Prostate gland (tissue), 2 donors: ENCODE measurements at places on chromosomes 2 and 18. TPM values are rescaled to one million over a fixed set of nuclear protein-coding genes. Genes with fewer than 3 reads are reported as not detected.

- H3K36me3 ChIP-seq = no peaks in the 10 kb centered on the region
- H3K27ac ChIP-seq = no peak overlapping the region
- no peaks in the 10 kb centered on the region for H3K27me3 ChIP-seq
- H3K4me3 ChIP-seq = no peak overlapping the region
- DNase-seq = no peak
Measured at GRCh38 chr2:68368654-68369336, 3.7 kb downstream of the PLEK start.

GRCh38 chr2:61841286-61841685 is 12.6 kb downstream of the FAM161A start:
- no peak for DNase-seq
- H3K36me3 ChIP-seq = no peaks in the 10 kb centered on the region
- no peaks in the 10 kb centered on the region for H3K27me3 ChIP-seq
- H3K4me3 ChIP-seq = no peak overlapping the region
- no peak overlapping the region for H3K27ac ChIP-seq

GRCh38 chr2:98580656-98581284 is 27.5 kb downstream of the COA5 start:
- H3K36me3 ChIP-seq = no peaks in the 10 kb centered on the region
- no peak overlapping the region for H3K27ac ChIP-seq
- H3K4me3 ChIP-seq = no peak overlapping the region
- no peaks in the 10 kb centered on the region for H3K4me1 ChIP-seq
- H3K27me3 ChIP-seq = no peaks in the 10 kb centered on the region

GRCh38 chr2:29215739-29216608 is 100.8 kb downstream of the CLIP4 start:
- no peaks in the 10 kb centered on the region for H3K27me3 ChIP-seq
- H3K27ac ChIP-seq = no peak overlapping the region
- no peaks in the 10 kb centered on the region for H3K4me1 ChIP-seq
- no peak overlapping the region for H3K4me3 ChIP-seq
- DNase-seq = no peak

GRCh38 chr2:61762292-61762691 is 91.6 kb downstream of the FAM161A start:
- H3K4me3 ChIP-seq = no peak overlapping the region
- DNase-seq = no peak
- no peak overlapping the region for H3K27ac ChIP-seq
- H3K4me1 ChIP-seq = no peaks in the 10 kb centered on the region
- no peaks in the 10 kb centered on the region for H3K36me3 ChIP-seq

DNA sequence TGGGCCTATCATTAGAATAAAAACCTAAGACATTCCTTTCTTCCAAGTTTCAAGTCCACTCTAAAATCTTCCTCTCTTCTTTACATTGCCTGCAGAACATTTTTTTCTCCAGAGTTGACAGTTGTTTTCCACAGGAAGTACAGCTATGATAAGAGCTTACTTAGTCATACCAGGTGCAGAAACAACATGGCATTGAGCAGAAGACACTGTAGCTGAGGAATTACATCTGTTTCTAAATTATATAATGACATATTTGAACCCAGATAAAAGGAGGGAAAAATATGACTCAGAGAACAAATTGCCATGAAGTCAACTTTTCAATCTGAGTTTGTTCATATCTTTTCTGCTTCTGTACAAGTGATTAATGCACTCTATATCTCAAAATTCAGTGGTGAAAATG is 30.2 kb downstream of the CMPK2 start:
- H3K4me3 ChIP-seq = no peak overlapping the region
- H3K27ac ChIP-seq = no peak overlapping the region
- no peak for DNase-seq
- H3K36me3 ChIP-seq = no peaks in the 10 kb centered on the region
- no peaks in the 10 kb centered on the region for H3K27me3 ChIP-seq

DNA sequence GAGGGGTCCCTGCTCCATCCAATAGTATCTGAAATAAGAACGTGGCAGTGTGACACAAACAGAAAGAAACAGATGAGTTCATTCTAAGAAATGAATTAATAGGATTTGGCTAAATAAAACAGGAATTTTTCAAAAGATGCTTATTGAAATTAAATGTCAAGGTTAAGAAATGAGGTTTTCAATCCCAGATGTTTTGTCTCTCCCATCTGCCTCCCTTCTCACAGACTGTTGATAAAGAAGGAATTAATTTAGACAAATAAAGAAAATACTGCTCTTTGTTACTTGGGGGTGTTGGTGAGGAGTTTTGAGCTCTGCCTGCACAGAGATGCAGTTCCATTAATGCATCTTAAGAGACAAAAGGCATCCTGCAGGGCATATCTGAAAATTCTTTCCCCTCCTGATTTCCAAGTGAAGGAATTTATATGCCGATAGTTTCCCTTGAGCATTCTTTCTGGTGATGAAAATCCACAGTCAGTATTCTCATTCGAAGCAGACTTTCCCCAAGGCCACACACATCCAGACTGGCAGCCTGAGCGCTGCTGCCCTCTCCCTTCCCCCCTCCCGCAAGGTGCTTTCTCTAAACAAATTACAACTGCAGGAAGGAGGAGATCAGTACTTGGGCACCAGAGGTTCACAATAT is 385.4 kb upstream of the RND3 start:
- H3K27me3 ChIP-seq = no peaks in the 10 kb centered on the region
- no peak overlapping the region for H3K27ac ChIP-seq
- no peak for DNase-seq
- peaks cover 4% of the 10 kb centered on the region for H3K4me1 ChIP-seq

- H3K27ac ChIP-seq = no peak overlapping the region
- no peak overlapping the region for H3K4me3 ChIP-seq
- H3K4me1 ChIP-seq = no peaks in the 10 kb centered on the region
Measured at GRCh38 chr2:122007577-122007976, 252.1 kb downstream of the TSN start.

DNA sequence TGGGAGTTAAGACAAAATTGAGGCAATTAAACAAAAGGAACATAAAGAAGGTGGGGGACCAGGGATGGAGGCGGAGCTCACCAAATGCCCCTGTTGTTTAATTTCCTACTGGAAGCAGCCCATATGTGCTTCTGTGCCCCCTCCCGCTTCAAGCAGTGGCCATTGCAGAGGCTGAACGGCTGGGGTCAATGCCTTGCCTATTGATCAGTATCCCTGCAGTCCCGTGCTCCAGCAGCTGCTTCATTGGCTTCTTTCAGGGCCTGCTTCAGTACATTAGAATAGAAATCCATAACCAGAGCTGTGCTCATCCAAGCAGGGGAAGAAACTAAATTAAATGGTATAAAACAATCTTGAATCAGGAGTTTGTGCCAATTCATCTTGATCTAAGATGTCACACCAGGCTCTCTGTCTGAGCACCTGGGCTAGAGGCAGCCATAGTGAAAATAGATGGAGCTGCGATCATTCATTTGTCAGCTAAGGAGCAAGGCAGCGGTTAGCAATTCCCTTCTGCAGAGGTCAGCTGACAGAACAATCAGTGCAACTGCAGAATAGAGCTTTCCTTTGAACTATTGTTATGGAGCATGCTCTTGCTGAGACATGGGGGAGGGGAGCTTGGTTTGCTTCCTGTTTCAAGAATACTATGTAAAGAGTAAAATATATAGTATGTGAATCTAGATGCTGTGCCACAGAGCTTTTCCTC is 222.4 kb downstream of the WDR7 start:
- H3K4me1 ChIP-seq = no peaks in the 10 kb centered on the region
- H3K36me3 ChIP-seq = no peaks in the 10 kb centered on the region
- H3K27me3 ChIP-seq = no peaks in the 10 kb centered on the region

DNA sequence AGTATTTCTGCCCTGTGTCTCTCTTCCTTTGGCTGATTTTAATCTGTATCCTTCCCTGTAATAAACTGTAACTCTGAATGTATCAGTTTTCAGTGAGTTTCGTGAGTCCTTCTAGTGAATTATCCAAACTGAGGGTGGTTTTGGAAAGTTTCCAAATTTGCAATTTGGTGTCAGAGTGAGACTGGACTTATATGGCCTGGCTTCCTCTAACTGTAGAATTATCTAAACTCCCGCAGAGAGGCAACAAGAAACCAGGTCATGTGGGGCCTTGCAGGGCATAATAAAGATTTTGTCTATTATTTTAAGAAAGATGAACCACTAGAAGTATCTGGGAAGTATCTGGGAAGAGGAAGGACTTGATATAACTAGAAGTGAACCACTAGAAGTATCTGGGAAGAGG is 95.3 kb upstream of the RNF152 start:
- H3K36me3 ChIP-seq = no peaks in the 10 kb centered on the region
- H3K4me3 ChIP-seq = no peak overlapping the region
- no peaks in the 10 kb centered on the region for H3K4me1 ChIP-seq
- no peak for DNase-seq
- no peaks in the 10 kb centered on the region for H3K27me3 ChIP-seq

- no peak overlapping the region for H3K4me3 ChIP-seq
- H3K27ac ChIP-seq = no peak overlapping the region
- no peaks in the 10 kb centered on the region for H3K4me1 ChIP-seq
- H3K27me3 ChIP-seq = no peaks in the 10 kb centered on the region
- H3K36me3 ChIP-seq = no peaks in the 10 kb centered on the region
Measured at GRCh38 chr2:100520224-100520623, 42.6 kb upstream of the PDCL3 start.

DNA sequence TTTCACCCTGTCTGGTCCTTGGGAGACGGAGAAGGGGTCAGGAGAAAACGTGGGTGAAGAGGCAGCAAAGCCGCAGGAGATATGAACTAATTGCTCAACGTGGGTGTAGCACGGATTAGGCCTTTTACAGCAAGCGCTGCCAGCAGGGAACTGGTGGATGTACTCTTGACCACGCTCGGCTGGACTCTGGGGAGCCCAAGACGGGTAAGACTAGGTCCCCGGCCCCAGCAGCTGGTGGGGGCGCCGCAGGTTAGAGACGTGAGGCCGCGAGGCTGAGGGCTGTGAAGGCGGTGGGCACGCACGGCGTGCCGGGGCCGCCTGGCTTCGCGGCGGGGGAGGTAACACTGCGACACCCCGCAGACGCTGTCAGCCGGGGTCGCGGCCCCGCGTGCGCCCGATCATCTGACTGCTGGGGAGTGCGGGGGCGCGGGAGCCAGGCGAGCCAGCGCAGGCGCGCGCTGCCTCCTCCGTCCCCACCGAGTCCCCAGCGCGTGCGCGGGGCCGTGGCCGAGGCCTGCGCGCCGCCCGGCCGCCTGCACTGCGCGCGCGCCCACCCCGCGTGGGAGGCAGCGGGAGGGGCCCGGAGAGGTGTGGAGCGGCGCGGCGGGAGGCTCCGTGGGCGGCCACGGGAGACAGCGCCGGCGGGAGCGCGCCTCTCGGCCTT is at the start of gene CLIP4:
Gene CLIP4, plus strand, starts transcription at position 470 of the 664 bp plus-strand sequence. CDS start 5,974 bp downstream, outside the sequence.
- H3K4me3 ChIP-seq = peak within 1 kb of the TSS; percentile 76
- peak; percentile 27 for DNase-seq
- H3K36me3 ChIP-seq = no peaks in the 10 kb centered on the region
- H3K4me1 ChIP-seq = peaks cover 4% of the 10 kb centered on the region
- no peaks in the 10 kb centered on the region for H3K27me3 ChIP-seq

DNA sequence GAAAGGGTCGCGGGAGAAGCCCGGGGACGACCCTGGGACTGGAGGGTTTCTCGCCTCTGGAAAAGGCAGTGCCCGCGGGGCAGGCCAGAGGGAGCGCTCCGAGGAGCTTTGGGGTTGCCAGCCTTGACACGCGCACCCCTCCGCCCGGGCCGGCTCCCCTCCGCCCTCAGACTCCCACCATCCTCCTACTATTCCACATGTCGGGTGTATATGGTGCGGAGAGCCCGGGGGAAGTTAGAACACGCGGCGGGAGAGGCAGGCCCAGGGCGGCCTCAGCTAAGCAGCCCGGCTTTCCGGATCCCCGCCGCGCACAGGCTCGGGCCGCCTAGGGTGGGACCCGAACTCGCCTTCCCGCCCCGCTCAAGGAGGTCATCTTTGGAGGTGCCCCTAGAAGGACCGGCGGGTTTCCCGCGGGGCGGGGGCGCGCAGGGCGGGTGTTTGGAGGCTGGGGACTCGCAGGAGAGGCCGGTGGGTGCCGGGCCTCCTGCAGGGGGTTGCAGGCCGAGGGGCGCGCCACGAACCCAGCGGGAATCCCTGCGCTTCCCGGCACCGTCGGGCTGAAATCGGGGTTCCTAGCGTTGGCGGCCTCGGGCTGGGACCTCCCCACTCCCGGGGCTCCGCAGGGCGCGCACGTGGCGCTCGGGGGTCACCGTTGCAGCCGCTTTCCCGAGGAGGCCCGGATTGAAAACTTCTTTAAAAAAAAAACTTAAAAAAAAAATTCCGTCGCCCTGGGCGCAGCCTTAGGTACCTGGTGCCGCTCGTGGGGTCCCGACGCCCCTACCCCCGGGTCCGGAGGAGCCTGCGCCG is 3.7 kb downstream of the NFATC1 start:
- H3K27me3 ChIP-seq = no peaks in the 10 kb centered on the region
- no peaks in the 10 kb centered on the region for H3K36me3 ChIP-seq
- peaks cover 7% of the 10 kb centered on the region for H3K4me1 ChIP-seq

GRCh38 chr2:136030406-136030805 is 45.0 kb upstream of the DARS1 start:
- H3K4me1 ChIP-seq = no peaks in the 10 kb centered on the region
- H3K4me3 ChIP-seq = no peak overlapping the region
- no peaks in the 10 kb centered on the region for H3K36me3 ChIP-seq

Gene C2orf92
- total RNA-seq = 2.0 TPM

Gene ALLC
- not detected for total RNA-seq

Gene MYO7B
- 1.4 TPM for total RNA-seq

Gene PLA2R1
- 8.1 TPM for total RNA-seq

Gene OLA1
- 40.9 TPM for total RNA-seq

Gene ITGA4
- total RNA-seq = 6.4 TPM

Gene SERPINB3
- total RNA-seq = 8.5 TPM

Gene SOX11
- not detected for total RNA-seq
